Keratinocyte (primary cell): ENCODE measurements at places on chromosomes 4 and X. TPM values are rescaled to one million over a fixed set of nuclear protein-coding genes. Genes with fewer than 3 reads are reported as not detected.

The FOXO4 gene
- polyA plus RNA-seq = 1.5 to 3.2 TPM (median 1.6 TPM) in 3 replicates

The TMSB15B gene
- polyA plus RNA-seq = 6.1 to 11.5 TPM (median 7.9 TPM) in 3 replicates

The ASMT gene
- 0.08 to 0.23 TPM in 2 of 3 replicates, not detected in the other for polyA plus RNA-seq

The KLHL34 gene
- polyA plus RNA-seq = not detected in 3 replicates

The HTN1 gene
- polyA plus RNA-seq = not detected in 3 replicates

The CXorf58 gene
- 0.08 to 0.14 TPM (median 0.12 TPM) in 3 replicates for polyA plus RNA-seq

The ADAM29 gene
- 0.05 TPM in 1 of 3 replicates, not detected in the others for polyA plus RNA-seq

The CXCL8 gene
- 2.7 to 65.4 TPM (median 23.4 TPM) in 3 replicates for polyA plus RNA-seq

DNA sequence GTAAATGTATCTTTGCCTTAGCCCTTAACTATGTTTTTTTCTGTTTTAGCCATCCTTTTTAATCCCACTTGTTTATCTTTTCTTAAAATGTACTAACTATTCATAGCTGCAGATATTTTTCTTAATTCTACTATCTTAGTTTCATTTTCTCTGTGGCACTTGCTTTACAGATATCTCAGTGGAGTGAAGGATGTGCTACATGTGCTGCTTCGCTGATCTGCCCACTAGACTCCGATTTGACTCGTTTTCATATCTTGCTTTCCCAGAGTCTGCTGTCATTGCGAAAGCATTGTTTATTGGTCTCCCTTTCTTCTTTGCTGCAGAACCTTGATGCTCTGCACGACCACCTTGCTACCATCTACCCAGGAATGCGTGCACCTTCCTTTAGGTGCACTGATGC lies 30.6 kb downstream of the GUCY1B1 start:
- DNase-seq = no peak

GRCh38 chr4:31682796-31683195 lies 962.6 kb downstream of the PCDH7 start:
- DNase-seq = no peak

DNA sequence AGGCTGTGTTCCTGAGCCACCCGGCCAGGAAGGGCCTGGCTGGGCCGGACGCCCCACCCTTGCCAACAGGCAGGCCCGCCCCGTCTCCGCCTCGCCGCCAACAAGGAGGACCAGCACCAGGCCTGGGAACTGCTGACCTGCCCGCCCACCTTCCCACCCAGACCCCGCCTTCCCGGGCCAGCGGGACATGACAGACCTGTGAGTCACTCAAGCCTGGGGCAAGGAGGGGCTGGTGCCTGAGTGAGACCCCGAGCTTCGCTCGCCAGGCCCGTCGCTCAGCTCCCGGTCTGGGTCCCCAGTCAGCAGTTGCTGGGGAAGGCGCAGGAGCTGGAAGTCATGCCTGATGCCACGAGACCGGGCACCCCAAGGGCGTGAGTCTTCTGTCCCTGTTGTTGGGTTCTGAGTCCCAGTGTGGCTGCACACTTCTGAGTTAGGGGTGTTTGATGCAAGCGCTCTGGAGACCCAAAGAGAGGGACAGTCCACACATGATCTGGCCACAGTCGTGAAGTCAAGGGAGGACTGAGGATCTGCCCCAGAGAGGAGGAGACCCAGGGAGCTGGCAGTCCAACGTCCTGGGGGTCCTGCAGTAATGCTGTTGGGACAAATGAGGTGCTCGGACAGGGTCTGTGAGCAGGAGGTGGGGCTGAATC lies at the start of gene DNASE1L1:
DNASE1L1 (minus strand) TSS at position 33 of the 650 bp plus-strand sequence. CDS start 3,686 bp downstream, outside the sequence.
- no peak for DNase-seq

DNA sequence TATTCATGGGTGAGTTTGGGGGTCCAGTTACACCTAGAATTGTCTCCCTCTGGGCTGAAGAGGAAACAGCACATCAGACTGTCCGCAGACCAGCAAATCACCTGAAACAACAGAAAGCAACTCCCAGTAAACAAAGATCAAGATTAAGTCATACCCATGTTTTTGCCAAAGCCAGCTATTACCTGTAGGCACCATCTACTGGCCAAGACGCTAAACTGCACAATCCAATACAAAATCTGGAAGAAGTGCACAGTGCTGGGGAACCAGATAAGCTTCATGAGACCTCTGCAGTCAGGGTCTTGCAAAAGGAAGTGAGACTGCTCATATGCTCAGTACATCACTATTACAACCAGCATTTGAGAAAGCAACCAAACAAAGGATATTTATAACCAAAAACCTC lies 157.5 kb upstream of the ITM2A start:
- no peak for DNase-seq

GRCh38 chrX:1941321-1941720 lies 326.5 kb downstream of the ASMT start:
- DNase-seq = no peak

GRCh38 chr4:87669373-87669772 lies 19.3 kb downstream of the DMP1 start:
- DNase-seq = no peak

DNA sequence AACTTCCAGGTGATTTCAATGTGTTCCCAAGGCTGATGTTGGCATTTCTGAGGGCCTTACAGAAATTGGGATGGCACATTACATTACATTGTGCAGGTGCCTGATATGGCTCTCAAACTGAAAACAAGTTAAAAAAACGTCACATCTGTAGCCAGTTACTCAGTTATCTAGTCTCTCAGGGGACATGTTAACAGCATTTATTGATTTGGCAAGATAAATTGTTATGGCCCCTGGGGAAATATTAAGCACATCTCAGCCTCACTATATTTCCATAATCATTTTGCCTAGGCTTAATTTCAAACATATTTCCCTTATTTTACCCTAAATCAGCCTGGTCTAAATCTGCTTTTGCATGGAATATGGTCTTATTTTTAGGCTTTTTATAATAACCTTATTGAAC lies 290.0 kb downstream of the IL15 start:
- DNase-seq = no peak

DNA sequence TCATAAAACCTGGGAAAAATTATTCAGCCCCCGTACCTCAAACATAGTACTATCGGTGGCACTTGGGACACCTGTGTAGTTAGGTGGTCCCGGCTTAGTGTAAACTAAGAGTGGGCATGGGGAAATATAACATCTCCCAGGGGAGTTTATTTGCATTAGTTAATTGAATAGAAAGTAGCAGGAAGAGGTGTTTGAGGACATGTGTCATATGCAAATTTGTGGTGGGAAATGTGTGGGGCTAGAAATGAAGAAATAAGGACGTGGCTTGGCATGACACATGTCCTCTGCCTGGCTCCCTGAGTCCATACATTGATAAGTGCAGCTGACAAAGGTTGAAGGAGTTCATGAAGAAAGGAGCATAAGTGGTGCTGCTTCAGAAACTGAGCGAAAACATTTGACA lies 483.6 kb downstream of the SH2D1A start:
- DNase-seq = no peak

- no peak for DNase-seq
These were observed 772 bp downstream of the CYP4V2 start for GRCh38 chr4:186192066-186192612.

DNA sequence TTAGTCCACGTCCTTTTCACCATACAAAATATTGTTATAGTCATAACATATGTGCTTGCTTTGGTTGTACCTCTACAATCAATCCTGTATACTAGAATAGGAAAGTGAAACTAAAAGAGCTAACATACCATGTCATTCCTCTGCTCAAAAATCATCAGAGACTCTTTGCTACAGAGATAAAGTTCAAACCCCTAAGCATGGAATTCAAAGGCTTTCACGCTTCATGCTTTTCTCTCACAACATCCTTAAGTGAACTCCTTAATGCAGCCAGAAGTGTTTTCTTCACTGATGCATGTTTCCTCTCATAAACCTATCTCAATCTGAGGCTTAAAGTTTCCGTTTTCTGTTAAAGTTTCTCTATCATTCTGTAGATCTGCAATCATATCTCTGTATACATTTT lies 744.6 kb upstream of the IGFBP7 start:
- DNase-seq = no peak

GRCh38 chr4:1359144-1359501 lies 12.1 kb downstream of the UVSSA start:
- DNase-seq = no peak

GRCh38 chr4:141352909-141353525 lies 132.3 kb downstream of the ZNF330 start:
- no peak for DNase-seq

DNA sequence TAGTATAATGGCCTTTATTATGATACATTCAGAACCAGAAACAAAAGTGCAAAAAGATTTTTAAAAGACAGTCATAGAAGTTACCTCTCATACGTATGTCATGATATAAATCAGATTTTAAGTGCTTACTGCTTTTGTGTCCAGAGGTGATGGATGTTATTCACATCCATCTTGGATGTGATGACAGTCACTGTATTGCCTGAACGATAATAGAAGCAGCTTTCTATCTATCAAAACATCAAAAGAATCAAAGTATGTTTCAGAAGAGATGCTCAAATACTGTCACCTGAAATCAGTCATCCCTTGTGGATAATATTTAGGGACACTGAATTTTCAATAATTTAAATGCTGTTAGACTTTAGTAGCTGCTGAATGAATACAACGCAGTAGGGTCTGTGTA lies 26.8 kb upstream of the IL21 start:
- no peak for DNase-seq
